ENCODE measurements at places on chromosomes 7 and 10.

- peak; percentile 30 for DNase-seq
Measured at GRCh38 chr10:124414076-124414475, 4.6 kb downstream of the OAT start.

DNA sequence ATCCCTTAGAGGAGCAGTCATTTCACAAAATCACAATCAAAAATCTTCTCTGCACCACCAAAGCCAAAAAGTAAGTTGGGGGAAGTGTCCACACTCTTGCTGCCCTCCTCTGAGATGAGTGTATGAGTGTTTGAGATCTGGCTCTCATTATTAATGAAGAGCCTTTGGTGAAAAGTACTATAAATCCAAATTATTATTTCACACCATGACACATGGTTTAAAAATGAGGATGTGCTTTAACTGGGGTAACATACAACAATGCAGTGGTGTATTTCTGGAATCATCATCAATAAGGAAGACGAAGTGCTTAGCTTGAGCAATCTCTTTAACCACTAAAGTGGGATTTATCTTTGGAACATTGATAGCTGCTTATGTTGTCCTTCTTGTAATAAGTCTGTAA lies 114.2 kb upstream of the ADAM12 start:
- DNase-seq: no peak

GRCh38 chr7:4245135-4245865 lies 436.8 kb upstream of the FOXK1 start:
- DNase-seq: no peak

- no peak for DNase-seq
Measured at GRCh38 chr7:29288181-29289091, 93.9 kb downstream of the CHN2 start.

- DNase-seq: peak; percentile 84
Measured at GRCh38 chr10:79184145-79184625, 115.4 kb downstream of the ZMIZ1 start.

- DNase-seq: no peak
Measured at GRCh38 chr7:69739931-69740431, 141.7 kb downstream of the AUTS2 start.

DNA sequence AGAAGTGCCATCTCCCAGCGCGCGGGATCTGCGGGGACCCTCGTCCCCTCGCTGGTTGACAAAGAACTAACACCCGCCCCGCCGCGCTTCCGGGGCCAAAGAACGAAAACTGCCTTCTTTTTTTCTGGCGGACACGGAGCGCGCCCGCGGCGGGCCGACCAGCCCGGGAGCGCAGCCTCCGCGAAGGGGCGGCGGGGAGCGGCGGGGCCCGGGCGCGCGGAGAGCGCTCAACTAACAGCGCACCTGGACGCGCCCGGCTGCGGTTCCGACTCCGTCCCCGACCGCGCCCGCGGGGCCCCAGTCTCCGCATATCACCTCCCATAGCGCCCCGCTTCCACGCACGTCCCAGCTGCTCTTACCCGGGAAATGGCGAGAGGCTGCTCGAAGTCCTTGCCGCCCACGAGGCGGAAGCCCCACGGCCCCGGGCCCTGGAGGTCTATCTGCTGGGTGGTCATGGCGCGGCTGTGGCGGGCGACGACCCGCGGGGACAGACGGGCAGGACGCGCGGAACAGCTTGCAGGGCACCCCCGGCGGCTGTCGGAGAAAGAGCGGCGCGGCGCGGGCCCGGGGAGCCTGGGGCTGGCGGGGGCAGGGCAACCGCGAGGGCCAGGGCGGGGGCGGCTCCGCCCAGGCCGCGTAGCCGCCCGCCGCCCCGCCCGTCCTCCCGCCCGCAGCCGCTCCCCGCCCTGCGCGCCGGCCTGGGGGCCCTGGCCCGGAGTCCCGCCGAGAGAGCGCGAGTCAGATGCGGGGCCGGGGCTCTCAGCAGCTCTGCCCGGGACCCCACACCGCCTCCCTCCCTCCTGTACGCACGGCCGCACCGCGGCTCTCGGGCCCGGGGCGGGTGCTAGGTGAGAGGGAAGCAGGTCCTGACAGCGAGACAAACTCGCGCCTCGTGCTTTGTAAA lies at the start of gene PDLIM1:
Gene PDLIM1 (minus strand): TSS at position 543 of the 904 bp plus-strand sequence. CDS start 88 bp downstream, at position 455.
- DNase-seq: peak; percentile 45

DNA sequence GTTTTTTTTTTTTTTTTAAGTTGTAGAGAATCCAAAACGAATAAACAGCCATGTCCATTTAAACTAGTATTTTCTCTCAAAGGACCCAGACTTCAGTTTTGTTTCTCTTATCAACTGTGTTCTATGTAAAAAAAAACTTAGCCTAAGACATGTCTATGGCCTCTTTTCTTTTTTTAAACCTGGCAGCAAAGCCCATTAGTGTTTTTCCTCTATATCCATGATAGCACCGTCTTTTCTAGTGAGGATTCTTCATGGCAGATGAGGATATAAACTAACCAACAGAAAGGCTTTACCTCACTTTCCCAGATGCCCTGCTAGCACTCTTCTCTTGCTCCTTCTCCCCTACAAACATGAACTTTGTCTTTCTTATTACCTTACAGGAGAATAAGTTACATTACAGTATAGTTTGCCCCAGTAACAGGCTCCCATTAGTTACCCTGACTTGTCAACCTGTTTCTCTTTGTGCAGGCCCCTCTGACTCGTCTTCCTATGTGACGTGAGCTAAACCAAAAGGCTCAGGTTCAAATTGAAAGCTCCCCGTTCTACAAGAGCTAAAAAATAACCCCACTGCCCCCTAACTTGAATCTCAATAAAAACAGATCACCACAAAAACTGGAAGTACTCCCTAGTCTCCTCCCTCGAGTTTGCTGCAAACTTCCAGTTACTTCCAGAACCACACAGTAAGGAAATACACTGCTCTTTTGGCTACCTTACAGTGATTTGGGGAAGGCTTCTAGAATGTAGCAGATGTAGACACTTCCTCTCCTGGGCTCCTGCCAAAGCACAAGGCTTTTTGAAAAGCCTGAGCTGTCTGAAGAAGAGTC lies 20.1 kb downstream of the P4HA1 start:
- peak; percentile 85 for DNase-seq

GRCh38 chr10:61633665-61634064 lies 29.1 kb upstream of the CABCOCO1 start:
- peak; percentile 68 for DNase-seq

DNA sequence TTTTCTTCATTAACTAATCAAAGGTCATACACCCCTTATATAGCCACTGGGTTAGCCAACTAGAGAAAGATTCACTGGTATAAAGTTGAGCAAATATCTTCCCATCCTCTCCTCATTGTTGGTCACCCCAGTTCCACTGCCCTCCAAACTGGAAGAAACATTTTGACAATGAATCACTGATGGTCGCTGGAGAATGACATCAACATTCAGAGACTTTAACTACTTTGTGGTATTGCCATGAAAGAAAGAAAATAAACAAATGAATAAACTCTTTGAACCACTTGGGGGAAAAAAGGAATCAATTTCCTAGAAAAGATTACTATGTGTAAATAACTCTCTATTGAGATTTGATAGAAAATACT lies 23.4 kb downstream of the HYCC1 start:
- peak; percentile 85 for DNase-seq

DNA sequence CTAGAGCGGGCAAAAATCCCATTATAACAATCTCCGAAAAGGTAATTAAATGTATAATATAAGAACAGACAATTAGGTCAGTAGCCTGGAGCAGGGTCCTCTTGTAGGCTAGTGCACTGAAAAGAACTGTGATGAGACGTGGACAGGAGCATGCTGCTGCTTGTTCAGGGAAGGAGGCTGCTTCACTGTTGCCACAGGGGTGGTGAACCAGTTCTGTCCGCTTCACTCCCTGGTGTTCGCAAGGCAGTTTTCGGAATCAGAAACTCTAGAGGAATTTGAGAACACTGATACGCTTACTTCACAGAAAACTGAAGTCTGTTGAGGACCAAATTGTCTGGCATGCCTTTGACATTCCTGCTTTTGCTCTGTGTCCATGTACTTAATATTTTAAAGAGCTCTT lies 17.4 kb downstream of the ZNRF2 start:
- no peak for DNase-seq
